NCI-H1436 treated with DMSO at 0.1 percent for 48 hours (cell line): ENCODE measurements at places on chromosomes 16 and 17.

- DNase-seq: no peak
Observed at GRCh38 chr17:4100883-4101756, 41.7 kb downstream of the ZZEF1 start.

- DNase-seq: no peak
Observed at GRCh38 chr16:87664792-87665191, 62.5 kb downstream of the JPH3 start.

DNA sequence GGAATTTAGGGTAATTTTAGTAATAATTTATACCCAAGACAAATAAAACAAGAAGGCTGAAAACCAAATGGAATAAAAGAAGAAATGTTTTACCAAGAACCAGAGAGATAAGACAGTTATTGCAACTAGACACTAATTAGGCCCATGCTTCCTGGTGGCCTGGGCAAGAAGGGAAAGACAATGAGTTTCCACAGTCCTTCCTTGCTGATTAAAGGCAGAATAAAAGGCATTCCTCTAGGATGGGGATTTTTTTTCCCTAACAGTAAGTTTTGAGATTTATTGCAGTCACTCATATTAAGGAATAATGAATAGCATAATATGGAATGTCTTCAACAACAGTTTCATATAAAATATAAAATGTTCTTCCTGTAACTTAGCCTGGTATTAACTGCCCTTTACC lies 41.5 kb downstream of the TOM1L2 start:
- DNase-seq: no peak

DNA sequence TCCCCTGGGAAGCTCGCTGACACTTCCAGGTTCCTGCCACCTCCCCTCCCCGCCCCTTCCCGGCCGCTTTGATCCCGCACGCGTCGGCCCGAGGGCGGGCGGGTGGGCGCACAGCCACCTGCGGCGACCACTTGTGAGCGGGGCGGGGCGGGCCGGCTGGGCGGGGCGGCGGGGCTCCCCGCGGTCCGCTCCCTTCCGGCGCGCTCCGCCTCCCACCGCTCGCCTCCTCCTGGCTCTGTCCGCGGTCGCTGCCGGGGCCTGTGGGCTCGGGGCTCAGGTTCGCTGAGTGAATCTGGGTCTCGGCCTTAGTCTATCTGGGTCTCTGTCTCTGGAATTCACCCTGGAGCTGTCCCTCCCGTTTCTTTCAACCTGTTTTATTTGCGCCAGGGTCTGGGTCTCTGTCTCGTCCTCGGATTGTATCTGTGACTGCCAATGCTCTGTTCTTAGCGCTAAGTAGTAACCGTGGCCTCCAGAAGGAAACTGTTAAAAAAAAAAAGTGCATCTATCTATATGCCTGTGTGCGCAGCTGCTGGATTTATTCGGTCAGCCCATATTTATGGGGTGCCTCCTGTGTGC lies 2.7 kb upstream of the HES7 start:
- DNase-seq: no peak

GRCh38 chr16:58317608-58318152 lies 22.9 kb upstream of the PRSS54 start:
- no peak for DNase-seq

- DNase-seq: no peak
Observed at GRCh38 chr16:2769675-2770056, 7.4 kb downstream of the ELOB start.
